Stimulated activated CD4-positive, alpha-beta T cell treated with anti-CD3 and anti-CD28 coated beads, Interleukin-2, amount 100 ng/mL, for 4 hours (primary cell): ENCODE measurements at places on chromosomes 2 and 18.

- DNase-seq = no peak
Observed at GRCh38 chr2:100376836-100377235, 40.6 kb downstream of the CHST10 start.

- no peak for DNase-seq
Observed at GRCh38 chr2:228545748-228546145, 364.3 kb upstream of the SPHKAP start.

DNA sequence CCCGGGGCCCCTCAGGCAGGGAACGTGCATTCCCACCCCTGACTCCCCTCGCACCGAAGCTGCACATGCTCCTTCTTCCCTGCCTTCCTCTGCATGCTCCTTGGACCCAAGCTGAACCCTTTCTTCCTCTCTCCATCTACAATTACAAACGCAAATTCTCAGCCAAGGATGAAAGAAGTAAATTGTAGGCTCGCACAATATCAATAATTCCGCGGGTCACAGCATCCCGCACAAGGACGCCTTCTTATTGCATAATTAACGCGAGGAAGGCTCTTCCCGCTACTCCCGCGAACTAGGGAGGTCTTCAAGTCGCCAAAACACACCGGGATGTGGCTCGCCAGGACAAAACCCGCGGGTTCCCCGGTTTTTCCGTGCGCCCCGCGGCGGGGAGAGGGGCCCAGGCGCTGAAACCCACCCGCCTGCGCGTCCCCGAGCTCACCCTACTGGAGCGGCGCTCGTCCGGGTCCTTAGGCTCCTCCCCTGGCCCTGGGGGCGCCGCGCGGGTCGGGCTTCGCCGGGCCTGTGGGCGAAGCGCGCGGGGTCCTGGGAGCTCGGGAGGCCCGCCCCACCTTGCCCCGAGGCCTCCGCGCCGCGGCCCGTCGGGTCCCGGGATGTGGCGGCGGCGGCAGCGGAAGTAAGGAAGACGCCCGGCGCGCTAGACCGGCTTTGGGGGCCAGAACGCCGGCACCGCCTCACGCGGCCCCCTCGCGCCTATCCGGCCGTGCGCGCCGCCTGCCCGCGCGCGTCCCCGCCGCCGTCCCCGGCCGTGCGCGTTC is at the start of gene CHST10:
TSS of gene CHST10 (minus strand) at position 734 of the 776 bp plus-strand sequence. CDS start 10,993 bp downstream, outside the sequence.
- DNase-seq = peak; percentile 48

- DNase-seq = no peak
Observed at GRCh38 chr2:65661980-65662653, 229.7 kb upstream of the SPRED2 start.

GRCh38 chr2:168528469-168528868 is 72.4 kb downstream of the CERS6 start:
- no peak for DNase-seq

DNA sequence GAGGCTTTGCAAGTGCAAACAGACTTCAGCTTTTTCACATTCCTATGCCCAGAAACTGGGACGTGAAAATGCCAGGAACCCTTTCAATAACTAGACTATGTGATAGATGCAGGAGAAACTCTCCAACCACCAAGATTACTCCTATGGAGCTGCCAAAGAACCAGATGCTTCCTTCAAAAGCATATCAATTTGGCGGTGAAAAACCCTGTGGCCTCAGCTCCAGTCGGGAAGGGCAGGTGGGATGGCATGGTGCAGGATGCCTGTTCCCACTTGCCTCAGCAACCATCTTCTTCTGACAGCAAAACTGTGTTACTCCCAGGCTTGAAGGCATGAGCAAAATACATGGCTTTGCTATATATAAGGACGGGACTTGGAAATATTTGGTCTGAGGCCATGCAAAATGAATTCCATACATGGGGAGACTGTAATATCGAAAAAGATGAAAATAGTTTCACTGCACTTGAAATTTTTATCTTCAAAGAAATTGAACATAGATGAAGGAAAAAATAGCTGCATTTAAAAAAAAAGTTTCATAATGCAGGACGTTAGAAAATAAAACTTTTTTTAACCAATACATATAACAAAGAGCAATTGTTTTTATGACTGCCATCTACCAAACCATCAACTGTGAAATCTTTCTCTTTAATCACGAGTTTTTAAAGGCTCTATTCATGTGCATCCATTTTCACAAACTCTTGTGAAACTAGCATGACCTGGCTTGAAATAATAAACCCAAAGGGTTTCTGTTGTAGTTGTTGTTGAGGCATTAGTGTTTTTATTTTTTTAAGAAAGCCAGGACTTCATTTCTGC is 99.1 kb downstream of the AFF3 start:
- no peak for DNase-seq

- DNase-seq = no peak
Observed at GRCh38 chr18:35271656-35272055, 18.4 kb downstream of the ZSCAN30 start.

- no peak for DNase-seq
Observed at GRCh38 chr2:75547345-75548035, 13.2 kb downstream of the EVA1A start.

DNA sequence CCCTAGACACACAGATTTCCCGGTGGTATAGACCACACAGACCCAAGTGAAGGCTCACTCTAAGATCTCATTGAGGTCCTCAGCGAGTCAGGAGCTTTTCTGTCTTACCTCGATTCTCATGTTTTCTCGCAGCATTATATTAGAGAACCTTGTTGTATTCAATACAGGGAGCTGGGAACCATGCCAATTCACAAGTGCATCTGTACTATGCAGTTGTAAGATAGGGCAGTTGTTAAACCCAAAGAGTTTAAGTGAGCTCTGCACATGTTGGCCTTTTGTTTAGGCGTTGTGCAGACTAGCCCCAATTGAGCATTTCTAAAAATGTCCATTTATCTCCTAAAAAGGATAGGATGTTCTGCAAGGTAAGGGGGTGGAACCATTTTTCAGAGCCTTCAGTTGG is 59.6 kb downstream of the FEZ2 start:
- no peak for DNase-seq
